ENCODE measurements at places on chromosomes 13 and 19.

- no peak for DNase-seq
Observed at GRCh38 chr13:27211771-27212364, 39.5 kb upstream of the RPL21 start.

DNA sequence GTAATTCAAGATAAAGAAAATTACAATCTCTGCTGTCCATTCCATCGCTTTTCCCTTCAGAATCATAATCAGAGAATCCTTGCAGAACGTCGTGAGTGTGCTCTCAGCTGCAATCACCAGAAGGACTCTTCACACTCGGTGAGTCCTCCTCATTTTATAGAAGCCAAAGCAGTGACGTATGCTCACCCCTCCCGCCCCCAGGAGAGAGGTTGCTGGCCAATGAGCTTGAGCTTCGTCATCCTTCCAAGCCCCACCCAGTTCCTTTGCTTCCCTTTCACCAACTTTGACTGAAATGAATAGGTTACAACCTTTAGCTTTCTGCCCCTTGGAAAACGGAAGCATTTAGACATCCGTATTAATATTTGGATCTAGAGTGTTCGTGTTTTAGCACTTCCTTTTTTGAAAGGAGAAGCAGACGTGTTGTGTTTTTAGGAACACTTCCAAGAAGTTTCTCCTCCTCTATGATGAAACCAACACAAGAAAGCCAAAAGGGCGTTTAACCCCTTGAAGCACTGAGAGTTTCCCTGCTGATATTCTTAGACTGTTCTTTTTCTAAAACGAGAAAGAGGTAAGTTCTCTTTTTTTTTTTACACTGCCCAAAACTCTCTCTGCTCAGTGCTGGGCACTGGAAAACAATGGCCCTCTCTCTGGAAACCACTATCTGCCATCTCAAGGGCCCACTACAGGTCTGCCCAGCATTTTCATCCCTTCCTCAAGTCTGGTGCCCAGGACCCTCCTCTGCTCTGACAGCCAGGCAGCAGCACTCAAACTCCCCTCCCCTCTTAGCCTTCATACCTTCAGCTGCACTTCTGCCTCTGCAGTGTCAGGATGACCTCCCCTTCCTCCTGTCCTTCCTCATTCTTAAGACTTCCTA lies 44.3 kb upstream of the CEACAM21 start:
- DNase-seq: peak; percentile 67

- no peak for DNase-seq
Observed at GRCh38 chr13:112704308-112705145, 14.7 kb downstream of the ATP11A start.

GRCh38 chr19:18396471-18397241 lies 766 bp downstream of the LRRC25 start:
- no peak for DNase-seq

- no peak for DNase-seq
Observed at GRCh38 chr19:18435178-18435841, 2.6 kb downstream of the ISYNA1 start.

Data from activated T-cell treated with anti-CD3 and anti-CD28 coated beads for 24 hours (primary cell).